ENCODE measurements at places on chromosomes 7 and 10.

- no peak for DNase-seq
These were observed 35.7 kb downstream of the ITIH2 start for GRCh38 chr10:7738536-7739407.

- DNase-seq: peak; percentile 47
These were observed 40.3 kb upstream of the GTF2I start for GRCh38 chr7:74617180-74617744.

DNA sequence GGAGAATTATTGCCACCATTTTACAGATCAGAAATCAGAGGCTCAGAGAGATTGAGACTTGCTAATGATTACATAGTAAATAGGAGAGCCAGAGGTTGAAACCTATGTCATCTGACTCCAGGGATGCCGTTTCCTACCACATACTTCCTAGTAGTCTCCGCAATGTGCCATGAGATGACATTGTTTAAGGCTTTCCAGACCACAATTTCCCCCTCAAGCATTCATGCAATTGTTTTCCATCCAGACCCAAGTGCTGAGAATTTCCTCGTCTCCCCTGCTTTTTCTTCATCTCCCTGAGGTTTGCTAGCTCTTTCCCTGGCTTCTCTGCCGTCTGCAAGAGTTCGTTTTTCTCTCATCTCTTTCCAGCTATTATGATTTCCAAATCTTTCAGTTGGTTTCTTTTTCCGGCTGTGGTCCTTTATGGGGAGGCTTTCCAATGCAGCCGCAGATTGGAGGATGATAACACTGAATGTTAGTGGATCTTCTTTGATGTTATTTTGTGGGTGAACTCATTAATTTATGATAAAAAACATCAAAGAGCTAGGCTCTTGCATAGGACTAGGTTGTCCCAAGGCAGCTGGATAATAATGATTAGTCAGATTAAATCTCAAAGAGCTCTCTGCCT, 6.9 kb upstream of the GOLGA7B start:
- no peak for DNase-seq

- DNase-seq: no peak
These were observed 239.3 kb downstream of the THSD7A start for GRCh38 chr7:11592699-11593098.

DNA sequence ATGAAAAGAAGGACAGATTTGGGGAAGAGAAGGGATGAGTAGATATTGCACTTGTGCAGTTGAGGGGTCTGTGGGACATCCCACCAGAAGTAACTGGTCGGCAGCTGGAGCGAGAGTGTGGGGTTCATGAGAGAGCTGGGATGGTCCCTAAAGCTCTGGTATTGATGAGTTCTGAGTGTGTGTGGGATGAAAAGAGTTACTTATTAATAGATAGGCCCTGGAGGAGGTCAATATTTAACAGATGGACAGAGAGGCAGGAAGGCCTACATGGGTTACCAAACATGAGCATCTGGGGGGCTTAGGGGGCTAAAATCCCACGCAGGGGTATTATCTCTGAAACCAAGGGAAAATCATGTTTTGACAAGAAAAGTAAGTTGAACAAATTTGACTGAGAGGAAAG, 95.7 kb upstream of the SFMBT2 start:
- DNase-seq: no peak

DNA sequence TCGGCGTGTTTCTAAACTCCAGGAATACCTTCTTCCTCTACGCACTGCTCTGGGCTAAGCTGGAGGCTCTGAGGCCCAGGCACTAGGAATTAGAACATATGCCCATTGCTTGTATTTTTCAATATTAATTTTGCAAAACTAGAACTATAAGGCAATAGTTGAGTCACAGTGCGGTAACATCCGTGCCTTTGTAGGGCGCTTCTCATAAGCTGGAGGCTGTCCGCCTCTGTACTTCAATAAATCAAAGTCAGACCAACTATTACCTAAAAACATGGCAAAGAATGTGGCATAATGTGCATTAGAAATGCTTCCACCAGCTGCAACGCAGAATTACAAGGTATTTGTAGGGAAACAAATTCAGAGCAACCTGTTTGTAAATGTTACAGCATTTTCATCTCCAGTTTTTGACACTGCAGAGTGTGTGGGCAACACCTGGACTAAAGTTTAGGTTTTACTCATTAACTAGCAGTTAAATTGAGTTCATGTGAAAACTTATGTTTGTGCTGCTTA, 440 bp upstream of the MINDY3 start:
- no peak for DNase-seq

GRCh38 chr7:102456327-102456726, 8.3 kb downstream of the ALKBH4 start:
- DNase-seq: no peak

DNA sequence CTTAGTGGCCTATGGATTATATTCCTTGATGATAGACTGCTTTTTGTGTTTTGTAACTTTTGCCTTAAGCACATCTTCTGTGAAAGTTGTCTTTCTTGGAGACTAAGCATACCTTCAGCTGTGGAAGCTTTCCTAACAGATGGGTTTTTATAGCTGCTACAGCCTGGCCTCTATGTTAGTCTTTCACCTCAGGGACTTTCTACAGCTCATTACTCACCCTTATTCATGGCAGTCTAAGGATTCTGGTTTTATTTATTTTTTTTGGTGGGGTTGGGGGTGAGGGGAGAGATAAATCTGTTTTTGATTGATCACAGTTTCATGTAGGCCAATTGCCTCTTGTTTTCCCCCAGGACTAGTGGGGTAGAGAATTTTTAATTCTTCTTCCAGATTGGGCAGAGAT, 219.9 kb downstream of the DKK1 start:
- no peak for DNase-seq

- no peak for DNase-seq
These were observed 918 bp downstream of the NET1 start for GRCh38 chr10:5413012-5413938.

GRCh38 chr7:70193514-70193913, 595.2 kb downstream of the AUTS2 start:
- no peak for DNase-seq

DNA sequence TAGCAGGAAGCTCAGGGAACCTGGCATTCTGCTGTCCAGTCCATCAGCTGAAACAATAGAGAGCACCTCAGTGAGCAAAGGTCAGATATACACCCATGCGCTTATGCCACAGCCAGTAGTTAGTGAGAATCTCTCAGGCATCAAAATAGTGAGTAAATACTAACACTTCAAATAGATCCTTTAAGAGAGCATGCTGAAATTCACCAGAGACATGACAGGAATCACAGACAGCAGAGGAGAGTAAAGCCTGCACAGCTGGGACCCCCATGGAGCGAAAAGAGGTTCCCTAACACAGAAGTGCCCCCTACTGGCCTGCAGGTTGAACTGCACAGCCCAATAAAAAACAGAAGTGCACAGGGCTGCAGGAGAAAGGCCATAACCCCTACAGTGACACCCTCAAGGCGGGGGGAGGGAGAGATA, 57.6 kb upstream of the ANTXRL start:
- no peak for DNase-seq

GRCh38 chr7:87506246-87507180, 31.0 kb upstream of the ABCB4 start:
- peak; percentile 18 for DNase-seq

DNA sequence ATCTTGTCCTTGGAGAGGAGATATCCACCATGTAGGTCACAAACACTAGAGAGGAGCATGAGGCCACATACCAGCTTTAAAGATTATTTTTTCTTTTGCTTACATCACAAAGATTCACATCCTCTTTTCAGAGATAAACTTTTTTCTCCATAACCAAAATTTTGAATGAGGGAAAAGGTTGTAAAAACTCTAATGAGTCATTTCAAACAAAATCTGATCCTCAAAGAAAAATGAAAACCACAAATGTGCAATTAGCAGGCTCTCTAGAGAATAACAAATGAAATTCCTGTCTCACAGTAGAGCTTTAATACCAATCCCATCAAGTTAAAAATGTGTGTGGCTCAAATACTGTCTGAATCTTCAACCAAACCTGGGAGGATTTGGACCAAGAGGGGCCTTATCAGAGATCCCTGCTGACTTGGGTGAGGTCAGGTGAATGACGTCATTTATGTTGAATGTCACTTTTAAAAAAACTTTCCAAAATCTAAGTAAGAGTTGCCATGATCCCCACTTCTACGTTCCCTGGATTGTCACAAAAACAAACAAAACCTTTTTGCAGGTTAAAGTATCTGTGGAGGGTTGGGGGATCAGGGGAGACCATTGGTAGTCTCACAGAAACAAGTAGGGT, 261.5 kb upstream of the NPSR1 start:
- no peak for DNase-seq

DNA sequence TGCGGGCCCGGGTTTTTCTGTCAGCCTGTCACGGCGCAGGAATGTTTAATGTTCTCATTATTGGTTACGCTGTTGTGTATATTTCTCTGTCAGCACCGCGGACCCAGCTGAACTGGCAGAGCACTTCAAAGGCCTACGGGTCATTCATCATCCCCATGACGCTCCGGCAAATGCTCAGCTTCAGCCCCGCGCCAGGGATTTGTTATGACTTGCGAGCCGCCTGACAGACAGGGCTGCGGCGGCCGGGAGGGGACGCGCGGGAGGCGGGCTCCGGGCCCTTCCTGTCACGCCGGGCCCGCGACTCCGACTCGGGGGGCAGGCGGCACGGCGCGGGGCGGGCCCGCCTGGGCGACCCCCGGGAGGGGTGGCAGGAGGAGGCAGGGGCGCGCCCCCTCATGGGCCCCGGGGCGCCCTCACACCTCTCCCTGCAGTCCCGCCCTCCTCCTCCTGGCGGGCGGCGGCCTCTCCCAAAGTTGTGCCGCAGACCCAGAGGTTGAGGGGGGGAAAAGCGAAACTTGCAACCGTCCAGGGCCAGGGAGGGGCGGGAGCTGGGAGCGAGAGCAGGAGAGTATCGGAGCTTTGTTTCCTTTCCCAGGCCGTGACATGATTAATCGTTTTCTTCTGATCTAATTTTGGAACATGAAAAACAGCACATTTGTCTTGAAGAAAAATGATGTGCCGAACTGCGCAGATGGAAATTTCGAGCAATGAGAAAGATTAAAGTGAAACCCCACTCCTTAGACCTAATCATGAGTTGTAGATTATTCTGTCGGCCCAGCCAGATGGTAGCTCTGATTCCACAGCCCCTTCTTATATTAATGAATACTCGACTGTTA, 59.3 kb upstream of the COMTD1 start:
- peak; percentile 25 for DNase-seq

GRCh38 chr10:99748823-99749451, 16.9 kb downstream of the CUTC start:
- no peak for DNase-seq

DNA sequence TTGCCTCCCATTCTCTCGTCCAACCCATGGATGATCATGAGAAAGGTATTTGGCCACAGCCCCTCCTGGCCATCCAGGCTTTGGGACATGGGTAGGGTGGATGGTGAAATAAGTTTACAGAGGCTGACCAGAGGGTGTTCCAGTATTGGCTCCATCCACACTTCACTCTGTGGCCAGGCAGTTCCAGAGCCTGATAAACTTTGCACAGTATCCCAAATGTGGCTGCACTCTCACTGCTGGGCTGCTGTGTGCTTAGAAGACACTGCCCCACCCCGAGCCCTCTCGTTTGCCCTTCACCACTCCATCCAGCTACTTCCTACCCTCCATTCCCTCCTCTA, 72.0 kb upstream of the ZMIZ1 start:
- DNase-seq: no peak

- no peak for DNase-seq
These were observed 111.8 kb downstream of the TBXAS1 start for GRCh38 chr7:139940866-139941265.

DNA sequence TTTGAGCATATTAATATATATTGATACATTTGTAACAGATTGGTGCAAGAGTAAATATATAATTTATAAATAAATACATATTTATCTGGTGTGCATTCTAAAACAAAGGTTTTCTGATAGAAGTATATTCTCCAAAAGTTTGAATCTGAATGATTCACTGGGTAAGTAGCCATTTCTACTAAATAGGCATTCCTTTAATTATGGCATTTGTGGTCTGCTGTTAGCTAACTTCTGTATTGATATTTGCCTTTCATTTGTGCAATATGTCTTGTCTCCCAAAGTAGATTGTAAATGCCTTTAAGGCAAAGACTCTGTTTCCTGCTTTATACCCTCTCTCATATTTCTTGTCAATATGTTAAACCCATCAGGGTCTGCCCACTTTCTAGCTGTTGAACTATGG, 11.1 kb upstream of the ARID5B start:
- DNase-seq: no peak

DNA sequence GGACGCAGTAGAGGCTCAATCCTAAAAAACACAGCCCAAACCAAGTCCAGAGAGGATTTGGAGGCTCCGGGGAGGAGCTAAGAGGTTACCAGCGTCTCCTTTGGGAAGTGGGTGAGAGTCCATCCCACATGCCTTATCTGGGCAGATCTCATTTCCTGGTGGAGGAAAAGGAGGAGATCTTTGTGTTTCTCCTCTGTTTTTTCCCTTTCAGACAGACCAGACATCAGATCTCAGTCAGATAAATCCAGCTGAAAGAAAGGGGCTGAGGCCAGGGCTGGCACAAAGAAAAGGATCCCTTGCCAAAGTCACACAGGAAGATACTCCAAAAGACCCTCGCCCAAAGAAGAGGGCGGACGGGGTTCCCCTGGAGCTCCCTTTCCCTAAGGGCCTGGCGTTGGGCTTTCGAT, 58.3 kb upstream of the COMTD1 start:
- no peak for DNase-seq

GRCh38 chr10:15847481-15847880, 12.8 kb downstream of the MINDY3 start:
- DNase-seq: no peak

DNA sequence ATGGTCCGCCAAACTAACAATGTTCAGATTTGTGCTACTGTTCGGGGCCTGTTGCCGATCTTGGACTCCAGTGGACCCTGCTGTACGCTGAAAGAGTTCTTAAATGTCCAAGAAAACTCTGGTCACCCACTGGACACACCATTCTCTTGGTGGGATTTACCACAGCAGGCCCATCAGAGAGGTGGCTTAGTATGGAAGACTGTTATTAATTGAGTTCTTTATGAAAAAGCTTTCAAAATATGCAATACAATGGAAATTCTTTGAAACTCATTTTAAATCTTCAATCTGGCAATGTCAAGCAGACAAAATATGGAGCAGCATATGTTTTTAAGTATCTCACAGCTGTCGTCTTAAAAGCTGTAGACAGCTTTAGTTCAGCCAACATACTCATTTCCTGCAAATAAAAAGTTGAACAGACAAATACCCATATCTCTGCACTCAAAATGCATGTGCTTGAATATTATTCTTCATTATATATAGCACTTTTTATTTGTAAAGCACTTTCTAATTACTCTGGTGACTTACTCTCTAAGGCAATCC, 37.4 kb upstream of the GRM8 start:
- peak; percentile 17 for DNase-seq

- DNase-seq: no peak
These were observed 73.8 kb downstream of the PON1 start for GRCh38 chr7:95250571-95250970.

DNA sequence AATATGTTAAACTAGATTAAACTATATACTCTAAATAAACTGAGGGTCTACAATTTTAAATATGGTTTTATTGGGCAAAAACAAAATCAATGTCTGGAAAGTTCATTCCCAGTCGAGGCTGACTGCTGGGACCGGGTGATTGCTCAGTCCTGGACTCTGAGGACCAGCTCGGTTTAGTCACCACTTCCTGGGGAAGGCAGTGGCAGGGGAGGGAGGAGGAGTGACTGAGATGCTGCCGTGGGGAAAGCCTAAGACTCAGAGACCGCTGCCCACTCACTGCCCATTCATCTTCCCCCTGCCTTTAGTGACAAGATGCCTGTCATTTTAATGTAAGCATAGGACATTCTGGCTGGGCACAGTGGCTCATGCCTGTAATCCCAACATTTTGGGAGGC, 29.0 kb downstream of the ATOH7 start:
- DNase-seq: no peak

- no peak for DNase-seq
These were observed 486 bp upstream of the SORCS1 start for GRCh38 chr10:107164992-107165391.

GRCh38 chr10:62627983-62628382, 176.5 kb upstream of the ADO start:
- no peak for DNase-seq

All from hippocampal formation (tissue), 2 donors.